ENCODE measurements at places on chromosomes 2 and 18.

DNA sequence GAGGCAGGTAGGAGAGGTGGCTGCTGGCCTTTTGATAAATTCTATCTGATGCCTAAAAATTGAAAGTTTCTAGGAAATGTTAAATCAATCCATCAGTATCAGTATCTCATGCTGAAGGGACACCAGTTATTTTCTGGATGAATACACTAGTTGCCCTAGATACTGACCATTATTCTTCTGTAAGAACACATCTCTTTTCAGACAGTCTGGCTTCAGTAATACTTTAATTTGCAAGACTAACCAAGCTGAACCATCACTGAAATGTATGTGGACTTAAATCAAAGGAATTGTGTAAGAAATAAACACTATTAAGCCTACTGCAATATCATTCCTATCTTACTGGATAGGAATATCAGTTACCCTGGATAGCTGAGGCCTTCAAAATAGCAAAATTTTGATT lies 1546.3 kb downstream of the LRP1B start:
- no peak for DNase-seq

DNA sequence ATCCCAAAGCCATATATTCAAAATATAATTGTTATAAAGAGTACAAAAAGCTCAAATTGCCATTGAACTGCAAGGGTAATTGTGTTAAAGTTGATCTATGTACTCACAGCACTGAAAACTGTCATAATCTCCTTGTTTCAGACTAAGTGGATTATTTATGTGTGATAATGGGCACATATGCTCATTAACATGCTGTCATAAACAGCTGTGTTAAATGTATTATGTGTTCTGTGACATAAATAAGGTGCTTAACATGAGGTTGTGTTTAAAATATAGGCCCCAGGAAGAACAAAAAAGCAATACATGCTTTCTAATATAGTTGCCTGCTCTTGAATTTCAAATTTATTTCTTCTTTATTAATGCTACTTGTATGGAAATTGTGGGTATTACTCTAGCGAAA lies 409.5 kb downstream of the DCC start:
- no peak for DNase-seq

GRCh38 chr18:33195795-33196194 lies 244.7 kb downstream of the CCDC178 start:
- DNase-seq = no peak

GRCh38 chr2:28527196-28527595 lies 31.3 kb downstream of the PLB1 start:
- no peak for DNase-seq

DNA sequence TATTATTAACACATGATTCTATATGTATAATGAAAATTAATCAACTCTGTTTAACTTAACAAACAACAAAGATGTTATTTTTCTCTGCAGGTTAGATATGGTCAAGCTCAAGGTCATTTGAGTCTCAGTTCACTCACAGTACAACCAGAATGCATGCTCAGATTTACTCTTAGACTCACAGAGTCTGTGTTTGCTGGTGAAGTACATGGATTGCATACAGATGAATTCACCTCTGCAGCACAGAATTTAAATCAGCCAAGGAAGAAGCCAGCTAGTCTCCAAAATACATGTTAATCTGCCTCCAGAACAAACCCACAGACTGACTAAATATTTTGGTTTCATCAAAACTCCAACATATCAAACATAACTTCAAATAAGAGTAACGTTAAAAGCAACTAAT lies 424.5 kb downstream of the RAD51AP2 start:
- no peak for DNase-seq

- peak; percentile 14 for DNase-seq
Observed at GRCh38 chr2:214481204-214481603, 70.3 kb downstream of the VWC2L start.

DNA sequence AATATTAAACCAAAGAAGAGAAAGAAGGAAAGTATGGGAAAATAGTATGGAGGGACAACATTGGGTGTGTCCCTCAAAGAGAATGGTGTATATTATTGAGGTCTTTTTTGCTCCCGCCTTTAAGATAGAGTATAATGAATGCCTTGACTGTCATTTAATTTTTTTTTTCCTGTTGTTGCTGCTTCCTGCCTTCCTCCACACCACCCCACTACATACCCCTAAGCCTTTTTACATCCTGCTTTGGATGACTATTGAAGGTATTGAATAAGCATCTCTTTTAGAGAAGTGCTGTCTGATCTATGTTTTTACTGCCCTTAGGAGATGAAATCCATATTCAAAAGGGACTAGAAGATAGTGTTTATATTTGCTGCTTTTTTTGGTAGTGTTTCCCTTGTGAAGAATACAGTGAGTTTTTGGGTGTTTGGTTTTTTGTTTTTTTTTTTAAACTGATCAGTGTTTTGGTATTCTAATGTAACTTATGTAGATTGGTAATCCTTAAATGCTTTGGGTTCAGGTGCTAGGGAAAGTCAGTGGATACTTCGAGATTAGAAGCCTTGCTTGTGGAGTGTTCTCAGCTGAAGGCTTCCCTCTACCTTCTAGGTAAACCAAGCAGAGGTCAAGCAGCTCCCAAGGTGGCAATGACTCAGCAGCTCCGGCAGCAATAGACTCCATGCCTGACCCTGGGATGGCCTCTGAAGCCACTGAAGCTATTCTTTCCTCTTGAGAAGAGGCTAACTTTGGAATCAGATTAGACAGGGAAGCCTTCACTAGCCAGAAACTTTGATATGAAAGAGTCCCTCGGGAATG lies 5.0 kb downstream of the FZD7 start:
- no peak for DNase-seq
